Upper lobe of right lung (tissue), 1 donor: ENCODE measurements at places on chromosomes 3 and 15. TPM values are rescaled to one million over a fixed set of nuclear protein-coding genes. Genes with fewer than 3 reads are reported as not detected.
A peak's percentile ranks its signal among the peaks of the same experiment; 100 is the strongest.

- peaks cover 40% of the 10 kb centered on the region for H3K4me1 ChIP-seq
- H3K27ac ChIP-seq = peak overlapping the region; percentile 28
- no peaks in the 10 kb centered on the region for H3K27me3 ChIP-seq
- no peak for DNase-seq
Measured at GRCh38 chr15:98800437-98801233, 152.3 kb downstream of the IGF1R start.

GATM gene
- 7.2 TPM for total RNA-seq

MINDY4B gene
- total RNA-seq = not detected

- H3K4me3 ChIP-seq = no peak overlapping the region
- no peaks in the 10 kb centered on the region for H3K27me3 ChIP-seq
- no peaks in the 10 kb centered on the region for H3K4me1 ChIP-seq
- no peak overlapping the region for H3K27ac ChIP-seq
Measured at GRCh38 chr3:150254309-150254708, 153.8 kb upstream of the TSC22D2 start.

DNA sequence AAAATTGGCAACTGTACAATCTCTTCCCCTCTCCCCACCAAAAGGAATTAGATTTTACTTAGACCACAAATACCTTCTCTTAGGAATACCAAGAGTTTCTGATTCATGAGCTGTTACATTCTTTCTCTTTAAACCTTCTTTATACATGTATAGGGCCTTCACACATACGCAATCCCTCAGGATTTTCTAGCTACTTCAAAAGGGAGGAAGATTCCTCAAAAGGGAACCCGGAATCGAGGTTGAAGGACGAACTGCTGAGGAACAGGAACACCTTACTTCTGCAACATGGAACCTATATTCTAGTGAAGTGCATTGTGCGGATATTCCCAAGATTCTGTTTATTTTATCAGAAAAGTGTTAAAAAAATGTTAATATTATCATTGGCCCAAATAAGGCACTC lies 52.3 kb downstream of the GABRB3 start:
- H3K27ac ChIP-seq = no peak overlapping the region
- no peak overlapping the region for H3K4me3 ChIP-seq
- H3K27me3 ChIP-seq = no peaks in the 10 kb centered on the region
- no peaks in the 10 kb centered on the region for H3K4me1 ChIP-seq
- DNase-seq = no peak

GRCh38 chr3:196246612-196247308 lies 30.4 kb downstream of the SLC51A start:
- peaks cover 38% of the 10 kb centered on the region for H3K36me3 ChIP-seq
- no peaks in the 10 kb centered on the region for H3K27me3 ChIP-seq
- DNase-seq = no peak
- no peak overlapping the region for H3K4me3 ChIP-seq

PPP1R14D gene
- total RNA-seq = 1.3 TPM

DNA sequence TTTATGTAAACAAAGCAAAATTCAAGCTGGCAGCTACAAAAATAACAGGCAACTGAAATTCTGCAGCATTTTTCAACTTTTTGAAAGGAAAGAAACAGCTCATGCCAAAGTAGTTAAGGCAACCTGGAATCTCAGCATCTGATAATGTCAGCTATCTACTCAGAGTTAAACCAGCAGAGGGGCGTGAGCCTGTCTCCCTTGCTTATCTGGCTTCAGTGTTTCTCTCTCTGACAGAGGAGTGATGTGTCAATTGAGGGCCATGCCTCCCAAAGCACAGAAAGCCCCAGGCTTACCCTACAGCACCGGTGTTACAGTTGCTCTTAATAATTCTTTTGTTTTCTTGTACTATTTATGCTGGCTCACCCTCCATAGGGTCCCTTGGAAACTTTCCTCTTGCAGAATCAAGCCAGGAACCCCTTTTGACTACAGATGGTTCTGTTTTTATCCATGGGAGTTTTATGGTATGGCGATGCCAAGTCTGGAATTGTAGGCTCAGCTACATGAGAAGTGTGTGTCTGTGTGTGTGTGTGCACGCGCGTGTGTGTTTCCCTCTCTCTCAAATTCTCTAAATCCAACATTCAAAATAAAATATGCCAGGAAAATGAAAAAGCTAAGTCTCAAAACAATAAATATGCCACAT lies 7.3 kb downstream of the TMEM212 start:
- no peak overlapping the region for H3K27ac ChIP-seq
- no peaks in the 10 kb centered on the region for H3K36me3 ChIP-seq
- peaks cover 4% of the 10 kb centered on the region for H3K4me1 ChIP-seq
- no peak for DNase-seq
- no peak overlapping the region for H3K4me3 ChIP-seq

- peak overlapping the region; percentile 9 for H3K27ac ChIP-seq
- no peaks in the 10 kb centered on the region for H3K27me3 ChIP-seq
- DNase-seq = no peak
- no peaks in the 10 kb centered on the region for H3K36me3 ChIP-seq
Measured at GRCh38 chr15:89143503-89144162, 55.4 kb downstream of the ABHD2 start.

DNA sequence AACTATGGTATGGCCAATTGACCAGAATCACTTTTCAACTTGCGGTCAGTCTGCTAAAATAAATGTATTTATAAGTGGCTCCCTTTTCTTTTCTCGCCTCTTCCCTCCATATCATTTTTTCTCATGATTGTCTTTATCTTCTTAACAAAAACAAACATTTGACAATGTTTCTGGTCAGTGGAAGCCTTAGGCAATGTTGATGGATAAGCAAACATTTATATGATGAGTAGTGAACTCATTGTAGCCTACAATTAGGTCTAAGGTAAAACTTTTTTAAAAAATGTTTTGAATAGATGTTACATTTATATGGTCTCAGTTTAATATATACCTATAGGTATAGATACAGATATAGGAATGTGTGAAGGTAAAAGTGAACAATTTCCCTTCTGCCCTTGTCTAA lies 355.4 kb downstream of the MFSD1 start:
- no peak overlapping the region for H3K4me3 ChIP-seq
- no peaks in the 10 kb centered on the region for H3K27me3 ChIP-seq
- H3K36me3 ChIP-seq = no peaks in the 10 kb centered on the region

- H3K27me3 ChIP-seq = no peaks in the 10 kb centered on the region
- DNase-seq = peak; percentile 11
- peaks cover 10% of the 10 kb centered on the region for H3K4me1 ChIP-seq
- H3K4me3 ChIP-seq = no peak overlapping the region
- no peak overlapping the region for H3K27ac ChIP-seq
- no peaks in the 10 kb centered on the region for H3K36me3 ChIP-seq
Measured at GRCh38 chr3:126849768-126850167, 133.1 kb upstream of the PLXNA1 start.

DNA sequence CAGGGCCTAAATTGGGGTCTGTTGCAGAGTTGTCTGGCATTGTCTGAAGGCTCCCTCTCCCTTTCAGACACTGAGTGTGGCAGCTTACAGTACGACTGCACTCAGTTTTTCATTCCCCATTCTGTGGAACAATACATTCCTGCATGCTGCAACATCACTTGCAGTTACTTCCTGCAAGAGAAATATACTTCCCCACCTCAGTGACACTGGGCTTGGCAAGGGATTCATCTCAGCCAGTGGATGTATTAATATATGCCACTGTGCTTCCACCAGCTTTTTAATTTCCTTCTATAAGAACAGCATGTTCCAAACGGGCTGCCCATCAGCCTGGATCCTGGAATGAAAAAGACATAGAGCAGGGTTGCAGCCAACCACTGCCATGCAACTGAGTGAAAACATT lies 23.1 kb downstream of the B3GALNT1 start:
- no peak overlapping the region for H3K4me3 ChIP-seq
- H3K4me1 ChIP-seq = no peaks in the 10 kb centered on the region
- peaks cover 19% of the 10 kb centered on the region for H3K36me3 ChIP-seq
- H3K27ac ChIP-seq = no peak overlapping the region
- no peak for DNase-seq
- H3K27me3 ChIP-seq = no peaks in the 10 kb centered on the region

- no peaks in the 10 kb centered on the region for H3K27me3 ChIP-seq
- H3K27ac ChIP-seq = no peak overlapping the region
- DNase-seq = no peak
- H3K36me3 ChIP-seq = no peaks in the 10 kb centered on the region
- no peak overlapping the region for H3K4me3 ChIP-seq
Measured at GRCh38 chr3:270688-271087, 74.1 kb downstream of the CHL1 start.

DNA sequence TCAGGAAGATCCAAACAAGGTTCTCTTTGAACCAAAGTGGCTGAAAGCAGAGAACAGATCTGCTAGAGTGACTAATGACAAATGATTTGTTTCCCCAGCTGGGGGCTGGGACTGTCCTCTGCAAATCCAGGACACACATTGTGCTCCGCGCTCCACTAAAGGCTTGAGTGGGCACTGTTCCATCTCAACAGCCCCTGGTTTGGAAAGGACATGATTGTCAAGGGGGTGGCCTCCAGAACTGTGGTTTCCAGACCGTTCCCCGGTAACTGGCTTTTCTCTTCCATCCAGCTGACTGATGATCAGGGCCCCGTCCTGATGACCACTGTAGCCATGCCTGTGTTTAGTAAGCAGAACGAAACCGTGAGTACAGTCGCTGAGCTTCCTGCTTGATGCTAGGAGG lies 91.0 kb downstream of the LRTM1 start:
- H3K4me3 ChIP-seq = no peak overlapping the region
- H3K36me3 ChIP-seq = no peaks in the 10 kb centered on the region
- DNase-seq = no peak

- H3K27me3 ChIP-seq = no peaks in the 10 kb centered on the region
- H3K4me3 ChIP-seq = peak overlapping the region; percentile 79
- peaks cover 18% of the 10 kb centered on the region for H3K4me1 ChIP-seq
- H3K27ac ChIP-seq = peak overlapping the region; percentile 81
Measured at GRCh38 chr3:18425641-18426257, 610 bp upstream of the SATB1 start.

DNA sequence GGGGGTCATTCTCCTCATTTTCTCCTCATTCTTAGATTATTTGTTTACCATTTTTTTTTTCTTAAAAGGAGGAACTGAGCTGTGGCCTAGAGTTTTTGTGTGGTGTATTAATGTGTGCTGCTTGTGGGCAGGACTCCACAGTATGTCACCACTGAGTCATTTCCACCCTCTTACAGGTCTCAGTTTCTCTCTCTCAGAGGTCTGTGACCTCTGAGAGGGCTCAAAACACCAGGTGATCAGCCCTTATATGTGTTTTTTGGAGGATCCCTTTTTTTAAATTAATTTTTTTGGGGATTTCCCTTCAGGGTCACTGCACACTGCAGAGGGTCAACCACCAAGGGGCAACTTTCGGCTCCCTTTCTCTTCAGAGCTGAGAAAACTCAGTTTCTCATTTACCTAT lies 166.4 kb downstream of the SUCNR1 start:
- H3K27ac ChIP-seq = no peak overlapping the region
- no peaks in the 10 kb centered on the region for H3K27me3 ChIP-seq
- no peak overlapping the region for H3K4me3 ChIP-seq
- H3K4me1 ChIP-seq = no peaks in the 10 kb centered on the region

DNA sequence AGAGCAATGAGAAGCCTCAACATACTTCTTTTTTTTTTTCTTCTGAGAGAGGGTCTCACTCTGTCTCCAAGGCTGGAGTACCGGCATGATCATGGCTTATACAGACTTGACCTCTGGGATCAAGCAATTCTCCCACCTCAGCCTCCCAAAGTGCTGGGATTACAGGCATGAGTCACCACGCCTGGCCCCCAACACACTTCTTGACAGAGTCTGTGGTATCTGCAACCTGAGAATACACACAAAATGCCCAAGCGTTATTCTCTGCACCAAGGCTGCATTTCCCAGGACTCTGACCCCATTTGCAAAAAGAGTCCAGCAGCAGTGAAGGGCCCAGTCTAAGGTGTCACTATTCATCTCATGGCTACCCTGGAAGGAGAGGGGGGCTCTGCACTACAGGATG lies 42.7 kb upstream of the BLM start:
- H3K27me3 ChIP-seq = no peaks in the 10 kb centered on the region
- no peak overlapping the region for H3K27ac ChIP-seq
- no peaks in the 10 kb centered on the region for H3K4me1 ChIP-seq
- H3K4me3 ChIP-seq = no peak overlapping the region
- H3K36me3 ChIP-seq = no peaks in the 10 kb centered on the region
- DNase-seq = no peak

CPNE4 gene
- total RNA-seq = 0.26 TPM

- no peaks in the 10 kb centered on the region for H3K4me1 ChIP-seq
- no peaks in the 10 kb centered on the region for H3K36me3 ChIP-seq
- H3K4me3 ChIP-seq = no peak overlapping the region
- no peak overlapping the region for H3K27ac ChIP-seq
- H3K27me3 ChIP-seq = no peaks in the 10 kb centered on the region
Measured at GRCh38 chr15:81666839-81667238, 292.8 kb upstream of the TMC3 start.

DNA sequence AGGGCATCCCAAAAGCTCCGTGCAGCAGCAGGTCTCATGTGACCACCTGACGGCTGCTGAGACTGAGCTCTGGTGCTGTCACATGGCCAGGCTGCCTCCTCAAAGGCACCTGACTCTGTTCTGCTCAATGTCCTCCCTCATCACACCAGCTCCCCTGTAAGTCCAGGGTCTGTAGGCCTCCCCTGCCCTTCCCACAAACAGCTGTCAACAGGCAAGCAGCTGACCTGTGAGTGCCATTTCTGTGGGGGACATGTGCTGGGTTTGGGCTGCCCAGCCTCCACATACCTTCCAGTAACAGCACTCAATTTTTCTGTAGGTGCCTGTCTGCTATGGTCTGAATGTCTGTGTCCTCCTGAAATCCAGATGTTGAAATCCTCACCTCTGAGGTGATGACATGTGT lies 11.2 kb downstream of the NUP210 start:
- no peaks in the 10 kb centered on the region for H3K36me3 ChIP-seq
- H3K27me3 ChIP-seq = no peaks in the 10 kb centered on the region
- no peak overlapping the region for H3K4me3 ChIP-seq
- no peaks in the 10 kb centered on the region for H3K4me1 ChIP-seq
- DNase-seq = no peak
- no peak overlapping the region for H3K27ac ChIP-seq

ZDHHC19 gene
- total RNA-seq = not detected

DNA sequence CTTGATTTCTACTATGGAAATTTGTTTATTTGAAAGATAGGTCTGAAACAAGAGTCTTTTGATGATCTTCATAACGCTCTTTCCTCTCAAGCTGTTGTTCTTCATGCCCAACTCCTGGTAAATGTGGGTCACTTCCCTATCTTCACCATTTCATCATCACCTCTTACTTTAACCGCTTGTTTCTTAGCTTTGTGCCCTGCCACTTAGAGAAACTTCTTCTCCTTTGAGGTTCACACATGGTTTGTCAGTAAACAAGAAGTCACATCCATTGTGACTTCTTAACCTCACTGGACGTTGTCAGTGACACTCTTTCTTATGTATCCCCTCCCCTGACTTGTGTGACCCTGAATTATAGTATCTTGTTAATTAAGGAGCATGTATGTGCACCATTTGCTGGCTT lies 16.9 kb upstream of the P2RY13 start:
- peak overlapping the region; percentile 38 for H3K27ac ChIP-seq
- no peaks in the 10 kb centered on the region for H3K4me1 ChIP-seq
- H3K27me3 ChIP-seq = no peaks in the 10 kb centered on the region
- H3K4me3 ChIP-seq = peak overlapping the region; percentile 11
- no peak for DNase-seq
- no peaks in the 10 kb centered on the region for H3K36me3 ChIP-seq

GRCh38 chr15:35141743-35142471 lies 56.8 kb upstream of the NANOGP8 start:
- no peaks in the 10 kb centered on the region for H3K27me3 ChIP-seq
- no peaks in the 10 kb centered on the region for H3K4me1 ChIP-seq
- DNase-seq = no peak
- no peaks in the 10 kb centered on the region for H3K36me3 ChIP-seq
- no peak overlapping the region for H3K4me3 ChIP-seq

XCR1 gene
- 0.26 TPM for total RNA-seq
